Renal cortical epithelial cell (primary cell): ENCODE measurements at places on chromosomes 5 and 9. TPM values are rescaled to one million over a fixed set of nuclear protein-coding genes. Genes with fewer than 3 reads are reported as not detected.

- DNase-seq, result peak; percentile 97
Measured at GRCh38 chr5:109997161-109997560, 307.4 kb downstream of the MAN2A1 start.

GRCh38 chr9:627336-627970 lies 214.0 kb upstream of the DMRT1 start:
- DNase-seq, result no peak

Gene ADGRV1
- 0.35 and 0.55 TPM in 2 replicates for total RNA-seq

Gene SPINK4
- total RNA-seq, result not detected in 2 replicates

- no peak for DNase-seq
Measured at GRCh38 chr9:124014211-124014955, 2.8 kb downstream of the LHX2 start.

DNA sequence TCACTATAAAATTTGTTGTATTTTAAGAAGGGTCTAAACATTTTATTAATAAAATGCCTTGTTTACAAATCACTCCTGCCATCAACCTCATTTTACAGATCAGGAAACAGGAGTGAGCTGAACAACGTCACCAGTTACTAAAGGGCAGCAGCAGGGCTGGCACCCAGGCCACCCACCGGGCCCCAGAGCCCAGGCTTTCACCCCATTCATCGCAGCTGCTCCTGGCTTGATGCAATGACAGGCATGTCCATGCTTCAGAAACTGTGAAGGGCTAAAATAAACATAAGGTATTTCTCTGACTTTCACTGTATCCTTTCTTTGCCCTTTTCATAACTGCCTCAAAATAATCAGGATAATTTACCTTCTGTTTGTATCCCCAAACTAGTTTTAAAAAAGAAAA lies 18.1 kb downstream of the MED27 start:
- no peak for DNase-seq

DNA sequence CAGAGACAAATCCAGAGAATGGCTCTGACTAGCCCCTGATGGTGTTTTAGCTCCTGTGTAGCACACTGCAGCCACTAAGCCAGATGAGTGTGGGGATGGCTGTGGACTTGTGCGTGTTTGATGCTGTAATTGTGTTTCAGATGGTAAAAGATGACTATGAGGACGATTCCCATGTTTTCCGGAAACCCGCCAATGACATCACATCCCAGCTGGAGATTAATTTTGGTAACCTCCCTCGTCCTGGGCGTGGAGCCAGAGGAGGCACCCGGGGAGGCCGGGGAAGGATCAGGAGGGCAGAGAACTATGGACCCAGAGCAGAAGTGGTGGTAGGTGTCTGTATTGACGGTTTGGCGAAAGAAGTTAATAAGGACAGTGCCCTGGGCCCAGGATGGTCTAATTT lies 38.0 kb downstream of the HABP4 start:
- DNase-seq, result no peak

Gene MARCOL
- not detected in 2 replicates for total RNA-seq

- DNase-seq, result peak; percentile 92
Measured at GRCh38 chr9:76521244-76521681, 62.3 kb downstream of the GCNT1 start.
